Activated CD8-positive, alpha-beta memory T cell treated with anti-CD3 and anti-CD28 coated beads for 48 hours (primary cell): ENCODE measurements at places on chromosomes 16 and 17.

GRCh38 chr17:74860872-74861661 lies 1.4 kb upstream of the GRIN2C start:
- no peak for DNase-seq

DNA sequence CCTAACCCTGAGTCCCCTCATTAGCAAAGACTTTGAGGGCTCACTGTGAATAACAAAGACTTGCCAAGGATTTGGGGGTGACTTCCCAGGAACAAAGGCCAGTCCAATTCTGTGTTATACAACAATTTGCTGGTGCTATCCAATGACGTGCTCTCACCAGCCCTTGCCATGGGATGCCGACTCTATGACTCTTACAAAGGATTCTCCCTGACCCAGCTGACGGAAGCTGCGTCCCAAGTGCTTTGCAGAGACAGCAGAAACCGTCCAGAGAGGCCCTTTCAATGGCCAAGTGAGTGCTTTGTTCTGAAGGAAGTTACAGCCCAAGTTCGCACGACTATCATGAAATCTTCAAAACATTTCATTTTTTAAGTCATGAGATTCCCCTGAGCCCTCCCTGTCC lies 345.3 kb upstream of the TNRC6C start:
- no peak for DNase-seq

DNA sequence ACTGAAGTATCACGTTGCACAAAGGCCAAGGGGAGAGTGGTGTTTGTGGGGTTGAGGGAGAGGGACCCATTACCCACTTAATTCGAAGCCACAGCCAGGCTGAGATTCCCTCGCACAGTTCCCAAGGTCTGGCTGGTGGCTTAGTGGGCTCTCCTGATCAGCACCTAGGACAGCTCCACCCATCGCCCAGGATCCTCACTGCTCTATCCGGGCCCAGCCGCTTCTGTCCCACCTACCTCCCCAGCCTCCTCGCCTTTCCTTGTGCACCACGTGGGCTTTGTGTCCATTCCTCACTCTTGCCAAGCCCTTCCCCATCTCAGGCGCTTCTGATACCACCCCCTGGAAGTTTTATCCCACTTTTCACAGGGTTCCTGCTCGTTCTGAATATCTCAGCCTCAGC lies 163.5 kb downstream of the CCT6B start:
- no peak for DNase-seq

DNA sequence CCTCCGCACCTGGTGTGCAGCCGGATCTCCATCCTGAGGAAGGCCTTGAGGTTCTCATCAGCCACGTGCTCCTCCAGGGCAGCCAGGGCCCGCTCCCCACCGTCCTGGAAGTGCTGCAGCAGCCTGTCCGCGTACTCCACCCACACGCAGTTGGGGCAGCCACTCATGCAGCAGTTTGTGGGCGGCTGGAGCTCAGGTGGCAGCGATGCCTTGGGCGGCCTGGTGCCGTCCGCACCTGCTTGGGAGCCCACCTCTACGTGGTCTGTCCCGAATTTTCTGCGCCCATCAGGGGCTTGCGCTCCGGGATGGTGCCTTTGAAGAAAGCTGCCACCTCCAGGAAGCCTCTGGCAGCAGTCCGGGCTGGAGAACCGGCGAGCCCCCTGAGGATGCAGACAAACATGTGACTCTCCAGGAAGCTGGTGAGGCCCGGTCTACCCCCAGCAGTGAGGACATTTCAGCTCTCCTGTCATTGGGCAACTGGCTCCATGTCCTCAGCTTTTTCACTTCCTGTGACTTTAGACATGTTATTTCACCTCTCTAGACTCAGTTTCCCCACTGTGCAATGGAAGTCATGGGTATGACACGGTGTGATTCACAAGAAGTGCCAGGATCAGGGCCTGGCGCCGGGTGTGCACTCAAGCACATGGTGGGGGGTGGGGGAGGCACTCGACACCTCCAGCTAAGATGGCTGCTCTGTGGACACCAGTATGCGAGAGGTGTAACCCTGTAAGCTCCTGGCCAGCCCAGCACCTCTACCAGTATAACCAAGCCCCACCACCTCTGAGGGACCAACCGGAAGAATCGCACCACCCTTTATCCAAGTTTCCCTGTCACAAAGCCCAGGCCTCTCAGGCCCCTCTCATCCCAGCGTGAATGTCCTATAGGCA lies 957 bp downstream of the OXLD1 start:
- DNase-seq, result no peak

- DNase-seq, result no peak
Observed at GRCh38 chr17:50130559-50131305, 772 bp upstream of the SAMD14 start.

GRCh38 chr17:72938482-72938881 lies 154.0 kb downstream of the SLC39A11 start:
- no peak for DNase-seq

DNA sequence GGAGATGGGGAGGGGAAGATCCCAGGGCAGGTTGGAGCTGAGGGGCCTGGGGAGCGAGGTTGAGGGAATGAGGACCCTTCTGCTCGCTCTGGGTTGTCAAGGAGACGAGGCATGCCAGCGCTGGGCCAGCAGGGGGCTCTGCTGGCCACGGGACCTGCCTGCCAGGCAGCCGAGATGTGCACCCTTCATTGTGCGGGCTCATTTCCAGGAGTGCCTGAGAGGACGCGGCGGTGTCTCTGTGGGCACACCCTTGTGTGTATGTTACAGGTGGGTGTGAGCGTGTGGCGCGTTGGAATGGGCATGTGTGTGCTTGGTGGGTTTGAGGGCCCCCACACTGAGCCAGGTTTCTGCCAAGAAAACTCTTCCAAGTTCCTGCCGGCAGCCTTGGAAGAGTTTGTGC lies 15.9 kb downstream of the ARHGAP23 start:
- DNase-seq, result no peak
